ENCODE measurements at places on chromosomes 6 and 20.

- DNase-seq: no peak
Observed at GRCh38 chr6:149854532-149854931, 9.6 kb downstream of the LRP11 start.

DNA sequence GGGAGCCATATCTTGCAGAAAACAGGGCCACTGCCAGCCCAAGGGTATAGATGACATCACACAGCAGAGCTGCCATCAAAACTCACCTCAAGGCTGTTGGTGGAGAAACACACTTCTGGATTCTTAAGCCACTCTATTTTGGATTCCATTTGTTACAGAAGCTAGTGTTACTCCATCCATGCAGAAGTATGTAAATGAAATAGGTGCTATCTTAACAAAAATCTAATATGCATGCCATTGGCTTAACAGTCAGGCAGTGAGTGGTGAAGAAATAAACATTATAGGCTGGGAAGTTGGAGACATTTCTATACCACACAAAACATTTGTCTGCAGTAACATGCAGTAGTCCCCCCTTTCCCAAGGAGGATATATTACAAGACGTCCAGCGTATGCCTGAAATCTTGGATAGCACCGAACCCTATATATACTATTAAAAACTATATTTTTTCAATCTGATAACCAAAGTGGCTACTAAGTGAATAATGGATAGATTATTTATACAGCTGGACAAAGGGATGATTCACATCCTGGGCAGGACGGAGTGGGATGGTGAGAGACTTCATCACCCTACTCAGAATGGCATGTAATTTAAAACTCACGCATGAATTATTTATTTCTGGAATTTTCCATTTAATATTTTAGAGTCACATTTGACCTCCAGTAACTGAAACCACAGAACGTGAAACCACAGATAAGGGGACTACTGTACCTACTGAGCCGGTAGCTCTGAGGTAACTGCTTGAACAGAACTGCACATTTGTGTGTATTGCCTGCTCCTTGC is 160.0 kb upstream of the PLN start:
- no peak for DNase-seq

DNA sequence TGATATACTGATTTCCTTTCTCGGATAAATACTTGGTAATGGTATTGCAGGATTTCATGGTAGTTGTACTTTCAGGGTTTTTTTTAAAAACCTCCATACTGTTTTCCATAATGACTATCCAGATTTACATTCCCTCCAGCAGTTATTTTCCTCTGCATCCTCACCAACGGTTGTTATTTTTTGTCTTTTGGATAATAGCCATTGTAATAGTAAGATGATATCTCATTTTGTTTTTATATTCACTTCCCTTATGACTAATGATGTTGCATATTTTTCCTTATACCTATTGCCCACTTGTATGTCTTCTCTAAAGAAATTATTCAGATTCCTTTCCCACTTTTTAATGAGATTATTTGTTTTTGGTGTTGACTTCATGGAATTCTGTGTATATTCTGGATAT is 231.0 kb downstream of the MEI4 start:
- no peak for DNase-seq

DNA sequence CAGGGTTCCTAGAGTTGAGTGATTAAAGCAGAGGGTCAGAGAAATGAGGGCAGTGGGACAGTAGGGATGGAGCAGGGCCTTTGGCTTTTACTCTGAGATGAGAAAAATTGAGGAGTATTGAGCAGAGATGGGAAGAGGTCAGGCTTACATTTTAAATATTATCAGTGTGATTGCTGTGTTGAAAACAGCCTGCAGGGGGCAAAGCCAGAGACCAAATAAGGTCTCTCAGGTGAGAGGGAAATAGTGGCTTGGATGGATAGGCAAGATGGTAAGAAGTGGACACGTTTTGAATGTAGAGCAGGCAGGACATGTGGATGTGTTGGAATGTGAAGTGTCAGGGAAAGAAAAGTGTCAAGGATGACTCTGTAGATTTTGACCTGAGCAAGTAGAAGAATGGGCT is 105.0 kb upstream of the MAP3K7 start:
- no peak for DNase-seq

- DNase-seq: no peak
Observed at GRCh38 chr6:148365041-148365440, 22.4 kb downstream of the SASH1 start.

Data from cortex of kidney (tissue), 1 donor.